ENCODE measurements at places on chromosomes 7 and 10.

- DNase-seq = no peak
These were observed 4.5 kb upstream of the LRRC4 start for GRCh38 chr7:128035712-128036111.

- DNase-seq = no peak
These were observed 156.2 kb upstream of the THSD7A start for GRCh38 chr7:11988186-11988585.

- DNase-seq = no peak
These were observed 17.4 kb upstream of the BAIAP2L1 start for GRCh38 chr7:98418271-98418635.

DNA sequence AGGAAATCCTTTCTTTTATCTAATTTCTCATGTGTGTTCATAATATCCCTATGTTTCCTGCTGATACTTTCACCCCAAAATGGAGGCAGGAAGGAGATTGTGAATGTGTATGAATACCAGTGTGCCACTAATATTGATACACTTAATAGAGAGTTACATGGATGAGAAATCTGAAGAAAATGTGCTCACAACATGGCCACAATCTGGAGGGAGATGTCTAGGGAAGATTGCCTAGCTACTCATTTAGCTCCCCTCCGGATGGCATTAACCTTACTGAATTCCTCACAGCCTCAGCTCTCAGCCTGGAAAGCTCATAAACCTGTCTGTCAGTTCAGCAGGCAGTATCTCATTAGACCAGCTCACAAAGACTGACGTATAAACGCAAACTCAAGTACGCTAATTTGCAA lies 23.4 kb upstream of the DMTF1 start:
- no peak for DNase-seq

- DNase-seq = no peak
These were observed 58.3 kb downstream of the CDHR3 start for GRCh38 chr7:106021151-106022067.

GRCh38 chr10:128631801-128632241 lies 505.6 kb upstream of the MKI67 start:
- no peak for DNase-seq

DNA sequence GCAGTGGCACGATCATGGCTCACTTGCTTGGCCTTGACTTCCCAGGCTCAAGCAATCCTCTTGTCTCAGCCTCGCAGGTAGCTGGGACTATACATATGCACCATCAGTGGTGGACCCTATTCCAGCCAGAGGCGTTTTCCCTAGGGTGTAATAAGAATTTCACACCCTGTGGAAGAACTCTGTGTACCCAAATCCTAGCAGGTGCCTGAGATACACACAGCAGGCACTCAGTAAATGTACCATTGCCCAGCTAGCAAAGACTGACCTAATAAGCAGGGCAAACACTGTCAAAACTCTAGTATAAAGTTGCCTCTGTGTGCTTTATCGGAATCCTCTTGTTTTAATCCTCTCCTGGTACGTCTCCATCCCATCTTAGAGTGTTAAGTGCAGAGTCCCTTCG lies 33.7 kb upstream of the BHLHA15 start:
- DNase-seq = no peak

DNA sequence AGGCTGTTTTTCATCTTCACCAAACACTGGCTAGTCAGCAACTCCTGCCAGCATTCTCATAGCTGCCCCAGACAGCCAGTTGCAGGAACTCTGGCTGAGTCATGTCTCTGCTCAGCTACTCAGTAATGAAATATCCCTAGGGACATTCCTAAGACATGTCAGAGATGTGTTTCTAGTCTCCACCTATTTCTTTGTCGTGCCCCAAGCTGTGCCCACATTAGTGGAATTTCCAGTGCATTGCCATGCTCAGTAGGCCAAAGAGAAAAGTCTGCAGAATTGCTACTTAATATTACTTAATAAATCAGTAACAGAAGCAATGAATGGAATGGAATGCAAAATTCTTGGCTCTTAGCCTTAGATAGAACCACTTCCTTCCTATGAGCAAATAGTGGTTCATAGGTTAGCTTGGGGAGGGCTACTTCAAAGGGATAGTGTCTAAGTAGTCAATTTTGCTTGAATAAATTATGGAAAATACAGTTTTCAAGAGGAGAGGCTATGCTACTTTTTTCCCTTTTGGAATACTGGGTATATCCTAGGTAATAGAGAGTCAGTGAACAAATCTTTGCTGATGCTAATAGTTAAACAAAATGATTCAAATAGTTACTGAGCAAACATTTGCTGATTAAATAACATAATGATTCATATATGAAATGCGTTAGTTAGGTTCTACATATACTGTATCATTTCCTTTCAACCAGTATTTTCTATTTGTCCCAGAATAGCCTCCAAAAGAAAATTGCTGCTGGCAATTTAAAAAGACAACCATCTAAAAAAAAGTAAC lies 23.6 kb upstream of the SEMA3C start:
- no peak for DNase-seq

DNA sequence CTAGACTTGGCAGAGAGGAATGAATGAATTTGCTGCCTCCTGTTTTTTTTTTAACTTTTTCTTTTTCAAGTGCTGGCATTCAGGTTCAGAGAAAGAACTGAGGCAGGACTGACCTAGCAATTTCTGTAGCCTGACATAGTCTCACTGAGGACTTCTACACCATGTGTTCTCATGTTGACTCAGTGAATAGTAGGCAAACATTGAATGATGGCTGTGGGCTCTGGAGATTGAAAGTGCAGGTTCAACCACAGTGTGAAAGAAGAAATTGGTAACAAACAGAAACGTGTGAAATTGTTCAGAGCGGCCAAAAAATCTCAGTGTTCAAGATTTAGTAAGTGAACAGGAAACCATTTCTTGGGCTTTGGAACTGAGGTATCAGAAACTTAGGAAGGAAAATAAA lies 322.4 kb upstream of the GHITM start:
- no peak for DNase-seq

- no peak for DNase-seq
These were observed 18.8 kb downstream of the CAV1 start for GRCh38 chr7:116543664-116544063.
